ENCODE measurements at places on chromosomes 4 and X.

GRCh38 chr4:30720661-30721184 is 554 bp downstream of the PCDH7 start:
- DNase-seq, result peak; percentile 43

DNA sequence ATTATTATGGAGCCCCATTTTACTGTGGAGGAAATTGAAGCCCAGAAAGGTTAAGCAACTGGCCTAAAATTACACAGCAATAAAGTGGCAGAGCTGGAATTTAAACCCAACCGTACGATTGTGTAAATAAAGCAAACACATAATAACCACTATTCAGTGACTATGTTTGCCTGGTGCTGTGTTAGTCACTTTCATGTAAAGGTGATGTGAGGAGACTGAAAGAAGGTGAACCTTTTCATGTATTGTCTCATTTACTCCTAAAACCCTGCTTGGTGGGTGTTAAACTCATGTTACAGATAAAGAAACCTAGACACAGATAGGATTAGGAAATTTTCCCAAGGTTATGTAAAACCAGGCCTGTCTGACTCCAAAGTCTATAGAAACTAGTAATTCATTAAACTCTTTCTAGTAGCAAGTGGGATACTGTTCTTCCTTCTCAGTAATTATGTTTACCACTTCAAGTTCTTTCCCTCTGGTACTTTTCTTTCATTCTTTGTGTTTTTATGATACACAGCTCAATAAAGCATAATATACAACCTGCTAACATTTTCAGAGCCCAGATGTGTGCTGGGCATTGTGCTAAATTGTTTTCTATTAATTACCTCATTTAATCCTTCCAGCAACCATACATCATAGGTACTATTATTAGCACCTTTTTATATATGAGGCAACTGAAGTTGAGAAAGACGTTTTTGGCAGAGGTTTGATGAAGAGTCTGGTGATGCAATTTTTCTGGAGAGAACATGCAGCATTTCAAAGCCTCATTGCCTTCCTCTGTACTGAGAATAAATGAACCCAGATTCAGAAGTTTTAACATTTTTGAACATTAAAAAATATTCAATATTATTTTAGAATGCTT is 202.7 kb downstream of the SPRY1 start:
- DNase-seq, result no peak

DNA sequence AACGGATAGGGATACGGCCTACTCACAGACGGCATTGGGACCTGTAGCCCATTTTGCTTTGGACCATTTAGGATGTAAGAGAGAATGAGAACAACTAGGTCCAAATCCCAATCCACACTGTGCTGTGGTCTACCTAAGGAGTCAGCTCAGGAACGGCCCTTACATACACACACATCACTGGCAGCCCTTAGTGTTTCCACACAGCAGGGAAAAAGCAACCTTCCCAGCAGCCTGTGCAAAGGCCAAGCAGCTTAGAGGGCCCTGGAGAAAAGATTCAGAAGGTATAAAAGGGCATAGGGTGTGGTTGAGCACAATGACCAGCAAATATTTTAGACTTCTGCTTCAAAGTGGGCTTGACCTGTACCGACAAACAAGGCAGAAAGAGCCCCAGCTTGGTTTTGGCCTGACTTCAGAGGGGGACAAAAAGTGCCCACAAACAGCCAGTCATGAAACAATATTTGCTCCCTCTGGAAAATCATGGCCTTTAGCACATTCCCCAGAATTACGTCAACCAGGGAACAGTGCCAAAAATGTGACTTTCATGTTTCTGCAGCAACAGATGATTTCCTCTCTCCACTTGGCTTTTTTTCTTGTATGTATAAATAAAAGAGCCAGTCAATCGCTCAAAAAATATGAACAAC is 359.5 kb upstream of the FGF16 start:
- no peak for DNase-seq

- DNase-seq, result no peak
Measured at GRCh38 chr4:94352996-94353395, 10.4 kb upstream of the HPGDS start.

- no peak for DNase-seq
Measured at GRCh38 chr4:1478766-1479355, 72.6 kb upstream of the NKX1-1 start.

DNA sequence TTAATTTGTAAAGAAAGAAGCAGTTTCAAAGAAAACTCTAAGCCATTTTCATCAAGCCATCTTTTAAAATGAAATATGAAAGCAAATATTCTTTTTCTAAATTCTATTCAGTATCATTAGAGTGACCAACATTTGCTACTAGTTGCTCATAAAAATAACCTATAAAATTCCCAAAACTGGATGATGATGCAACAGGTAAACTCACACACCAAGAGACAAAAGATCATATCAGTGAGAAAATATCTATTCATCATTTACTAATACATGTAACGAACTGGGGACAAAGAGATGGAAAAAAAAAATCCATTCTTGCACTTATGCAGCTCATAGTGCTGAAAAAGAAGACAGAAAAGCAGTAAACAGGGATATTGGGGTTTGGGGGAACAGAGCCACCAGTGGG is 48.1 kb downstream of the PDGFC start:
- no peak for DNase-seq

DNA sequence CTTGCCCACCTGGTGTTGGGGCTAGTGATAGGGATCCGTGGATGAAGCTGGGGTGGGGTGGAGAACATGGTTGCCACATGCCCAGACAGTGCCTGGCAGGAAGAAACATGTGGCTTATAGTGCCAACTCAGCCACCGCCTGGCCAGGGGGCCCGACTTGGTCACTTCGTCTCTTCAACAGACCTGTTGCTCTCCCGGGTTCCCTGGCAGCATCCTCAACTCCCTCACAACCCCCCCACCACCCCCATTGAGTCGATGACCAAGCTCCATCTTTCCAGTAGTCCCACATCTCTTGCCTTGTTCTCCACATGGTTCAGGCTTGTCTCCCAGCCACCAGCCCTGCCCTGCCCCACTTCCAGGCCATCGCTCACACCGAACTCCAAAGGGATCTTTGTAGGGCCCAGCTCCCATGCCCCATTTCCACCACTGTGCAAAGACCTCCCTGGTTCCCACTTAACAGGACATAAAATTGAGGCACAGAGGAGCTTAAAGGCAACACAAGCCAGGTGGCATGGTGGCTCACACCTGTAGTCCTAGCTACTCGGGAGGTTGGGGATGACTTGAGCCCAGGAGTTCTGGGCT is 7.8 kb downstream of the PNCK start:
- DNase-seq, result no peak

DNA sequence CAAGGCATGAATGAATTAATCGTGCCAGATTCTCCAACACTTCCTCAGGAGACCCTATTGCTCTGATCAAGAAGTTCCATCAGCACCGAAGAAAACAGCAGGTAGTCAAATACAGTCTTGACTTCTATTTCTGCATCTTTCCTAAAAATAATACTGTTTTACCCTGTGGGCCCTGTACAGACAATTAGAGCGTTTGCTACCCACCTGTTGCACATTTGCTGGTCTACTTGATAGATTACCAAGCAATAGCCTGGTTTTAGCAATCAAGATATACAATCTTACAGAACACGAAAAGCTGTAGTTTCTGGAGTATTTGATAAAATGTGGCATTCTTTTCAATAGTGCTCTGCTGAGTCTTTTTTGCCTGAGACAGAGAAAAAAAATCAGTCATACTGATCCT is 12.3 kb downstream of the GPR174 start:
- DNase-seq, result no peak

GRCh38 chr4:141739636-141740035 is 103.3 kb downstream of the IL15 start:
- DNase-seq, result no peak

DNA sequence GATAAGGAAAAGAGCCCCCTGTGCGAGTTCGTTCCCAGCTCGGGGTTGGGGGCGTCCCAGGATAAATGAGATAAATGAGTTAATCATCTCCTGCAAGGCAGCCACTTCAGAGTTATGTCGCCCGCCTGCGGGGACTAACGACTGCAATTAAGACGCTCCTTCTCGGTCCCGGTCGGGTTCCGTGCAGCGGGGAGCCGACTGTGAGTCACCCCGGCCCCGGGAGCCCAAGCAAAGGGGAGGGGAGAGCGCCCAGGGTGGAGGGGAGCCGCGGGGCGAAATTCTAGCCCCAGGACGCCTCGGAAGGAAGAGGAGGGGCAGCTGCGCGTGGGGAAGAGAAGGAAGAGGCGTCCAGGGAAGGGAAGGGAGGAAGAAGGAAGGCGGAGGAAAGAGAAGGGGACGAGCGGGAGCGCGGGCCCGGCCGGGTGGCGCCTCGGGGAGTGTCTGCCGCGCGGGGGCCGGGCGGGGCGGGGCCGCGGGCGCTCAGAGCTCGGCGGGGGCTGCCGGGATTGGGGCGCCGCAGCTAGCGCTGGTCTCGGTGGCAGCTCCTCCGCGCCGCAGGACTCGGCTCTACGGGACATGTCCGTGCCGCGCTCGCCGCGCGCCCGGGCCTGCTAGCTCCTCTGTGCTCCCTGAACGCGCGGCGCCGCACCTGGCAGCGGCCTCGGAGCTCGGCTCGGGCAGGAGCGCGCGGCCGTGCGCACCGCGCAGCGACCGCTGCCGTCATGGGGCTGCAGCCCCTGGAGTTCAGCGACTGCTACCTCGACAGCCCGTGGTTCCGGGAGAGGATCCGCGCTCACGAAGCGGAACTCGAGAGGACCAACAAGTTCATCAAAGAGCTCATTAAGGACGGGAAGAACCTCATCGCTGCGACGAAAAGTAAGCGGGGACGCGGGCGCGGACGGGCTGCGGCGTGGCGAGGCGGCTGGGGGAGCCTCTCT is at the start of gene ARHGAP10:
ARHGAP10 (plus strand) TSS at position 509 of the 938 bp plus-strand sequence; CDS start at position 723, 214 bp downstream.
- peak; percentile 9 for DNase-seq

- no peak for DNase-seq
Measured at GRCh38 chr4:54678826-54679225, 21.1 kb downstream of the KIT start.

DNA sequence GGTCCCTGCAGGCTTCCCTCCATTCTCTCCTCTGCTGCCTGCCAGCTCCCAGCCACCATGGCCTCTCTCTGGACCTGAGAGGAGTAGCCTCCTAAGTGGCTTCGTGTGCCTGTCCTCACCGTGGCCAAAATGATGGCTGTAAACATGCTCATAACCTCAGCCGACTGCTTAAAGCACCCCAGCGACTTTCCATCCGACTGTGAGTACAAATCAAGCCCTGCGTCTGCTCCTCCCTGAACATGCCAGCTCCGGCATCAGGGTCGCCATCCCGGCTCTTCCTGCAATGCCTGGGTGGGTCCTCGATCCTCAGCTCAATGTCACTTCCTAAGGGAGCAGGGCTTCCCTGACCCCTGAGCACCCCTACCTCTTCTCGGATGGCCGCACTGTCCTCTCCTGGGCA is 3.3 kb upstream of the SORCS2 start:
- no peak for DNase-seq

- DNase-seq, result no peak
Measured at GRCh38 chrX:12494400-12495138, 296.6 kb upstream of the PRPS2 start.

DNA sequence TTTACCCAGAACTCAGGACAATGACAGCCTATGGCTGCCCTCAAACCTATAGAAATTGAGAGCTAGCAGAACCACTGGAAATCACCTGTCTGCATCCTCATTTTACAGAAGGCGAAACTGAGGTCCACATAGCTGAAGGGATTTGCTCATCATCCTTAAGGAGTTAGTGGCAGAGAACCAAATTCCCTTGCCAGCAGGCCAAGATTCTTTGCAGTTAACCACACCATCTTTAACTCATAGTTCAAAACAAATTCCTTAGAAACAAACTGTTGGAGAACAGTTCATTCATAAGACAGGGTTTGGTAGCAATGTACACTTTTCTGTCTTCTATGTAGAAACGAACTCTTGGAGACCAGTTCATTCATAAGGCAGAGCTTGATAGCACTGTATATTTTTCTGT is 37.9 kb upstream of the RAP2C start:
- DNase-seq, result no peak

GRCh38 chrX:31819455-31819854 is 747.6 kb upstream of the FTHL17 start:
- DNase-seq, result no peak

DNA sequence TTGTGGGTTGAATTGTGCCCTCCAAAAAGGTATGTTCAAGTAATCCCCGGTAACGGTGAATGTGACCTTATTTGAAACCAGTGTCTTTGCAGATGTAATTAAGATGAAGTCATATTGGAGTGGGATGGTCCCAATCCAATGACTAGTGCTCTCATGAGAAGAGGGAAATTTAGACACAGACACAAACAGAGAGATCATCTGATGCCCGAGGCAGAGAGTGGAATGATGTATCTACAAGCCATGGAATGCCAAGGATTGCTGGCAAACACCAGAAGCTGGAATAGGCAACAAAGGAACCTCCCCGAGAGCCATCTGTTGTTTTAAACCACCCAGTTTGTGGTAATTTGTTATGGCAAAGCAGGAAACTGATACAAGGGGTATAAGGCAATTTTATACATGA is 35.1 kb downstream of the RPS6KA3 start:
- no peak for DNase-seq

DNA sequence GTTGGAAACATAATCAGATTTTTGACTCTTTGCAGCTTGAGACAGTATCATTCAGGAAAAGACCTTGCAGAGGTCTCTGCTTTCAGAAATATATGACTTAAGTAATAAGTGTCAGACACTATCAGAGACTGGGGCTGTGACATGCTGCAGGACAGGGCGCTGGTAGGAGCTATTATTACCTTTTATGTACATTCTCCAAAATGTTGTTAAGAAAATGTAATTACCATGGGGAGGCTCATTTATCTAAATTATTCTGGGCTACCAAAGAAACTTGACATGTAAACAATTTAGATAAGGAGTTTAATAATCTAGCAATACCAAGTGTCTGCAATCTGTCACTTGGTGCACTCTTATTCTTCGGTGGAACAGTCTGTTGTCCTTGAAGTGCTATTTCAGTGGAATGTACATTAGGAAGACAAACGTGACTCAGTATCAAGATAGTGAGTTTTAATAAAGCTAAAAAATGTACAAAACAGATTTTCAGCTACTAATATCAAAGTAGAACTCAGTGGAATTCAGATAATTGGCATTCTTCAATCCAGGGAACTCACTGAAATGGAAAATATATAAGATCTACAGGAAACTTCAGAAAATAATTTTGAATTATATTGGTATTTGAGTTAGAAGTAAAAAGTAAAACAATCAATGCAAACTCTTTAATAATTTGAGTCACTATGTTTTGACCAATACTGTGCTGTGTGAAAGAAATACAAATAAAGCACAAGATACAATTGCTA is 214.5 kb downstream of the KCNIP4 start:
- no peak for DNase-seq

- DNase-seq, result no peak
Measured at GRCh38 chr4:85869181-85869580, 394.2 kb downstream of the ARHGAP24 start.

- DNase-seq, result no peak
Measured at GRCh38 chr4:74028504-74028903, 10.0 kb downstream of the CXCL3 start.

GRCh38 chrX:78322863-78323262 is 4.5 kb downstream of the CYSLTR1 start:
- DNase-seq, result no peak

GRCh38 chrX:44061968-44062614 is 88.9 kb upstream of the NDP start:
- DNase-seq, result no peak

- DNase-seq, result no peak
Measured at GRCh38 chr4:52843958-52844357, 18.2 kb upstream of the RASL11B start.

GRCh38 chr4:52192721-52193135 is 141.6 kb downstream of the SPATA18 start:
- DNase-seq, result no peak
